ENCODE measurements at places on chromosomes 1 and 21.
A peak's percentile ranks its signal among the peaks of the same experiment; 100 is the strongest.

DNA sequence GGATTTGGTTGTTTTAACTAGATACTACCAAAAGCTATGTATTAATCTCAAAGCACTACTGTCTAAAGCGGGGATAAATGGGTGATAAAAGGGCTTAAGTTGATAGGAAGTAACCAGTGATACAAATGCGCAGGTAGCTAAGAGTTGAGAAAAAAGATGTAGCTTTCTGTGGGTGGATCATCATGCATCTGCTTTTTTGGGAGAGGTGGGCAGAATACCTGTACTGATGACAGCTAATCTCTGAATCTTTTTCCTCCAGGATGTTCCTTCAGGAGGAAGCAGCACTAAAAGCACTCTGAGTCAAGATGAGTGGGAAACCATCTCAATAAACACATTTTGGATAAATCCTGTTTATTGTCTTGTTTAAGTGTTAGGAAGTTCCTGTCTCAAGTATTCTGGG lies 1.2 kb downstream of the RPS27 start:
- no peak for DNase-seq

DNA sequence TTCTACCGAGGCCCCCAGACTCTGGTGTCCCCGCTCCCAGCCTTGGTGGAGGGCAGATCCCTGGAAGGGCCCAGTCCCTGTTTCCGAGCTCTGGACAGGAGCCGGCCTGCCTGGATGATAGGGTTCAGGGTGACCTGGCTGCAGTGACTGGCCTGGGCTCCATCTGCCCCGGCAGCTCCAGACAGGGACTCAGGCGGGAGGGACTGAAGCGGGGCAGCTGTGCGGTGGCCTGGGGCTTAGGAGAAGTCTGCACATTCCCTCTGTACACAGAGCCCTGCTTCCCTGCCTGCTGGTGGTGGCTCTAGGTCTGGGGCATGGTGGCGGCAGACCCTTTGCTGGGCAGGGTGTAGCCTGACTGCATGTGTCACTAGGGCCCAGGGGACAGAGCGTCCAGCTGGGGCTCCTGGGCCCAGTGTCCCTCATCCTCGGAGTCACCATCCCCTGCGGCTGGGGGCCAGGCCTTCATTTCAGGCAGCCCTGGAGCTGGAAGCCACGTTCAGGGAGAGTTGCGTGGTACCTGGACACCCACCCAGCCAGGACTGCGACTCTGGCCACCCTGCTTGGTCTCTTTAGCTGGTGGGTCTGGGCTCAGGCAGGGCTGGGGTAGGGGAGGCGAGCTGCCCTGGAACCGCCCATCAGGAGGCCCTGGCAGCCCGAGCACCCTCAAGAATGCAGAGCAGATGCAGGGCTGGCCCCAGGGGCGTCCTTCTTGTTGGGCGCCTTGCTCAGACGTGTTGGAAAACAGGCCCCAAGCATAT lies 9.6 kb downstream of the ARHGEF16 start:
- no peak for DNase-seq

- DNase-seq, result no peak
Observed at GRCh38 chr1:53477651-53478501, 18.7 kb downstream of the DMRTB1 start.

GRCh38 chr1:76105372-76105771 lies 30.8 kb downstream of the ST6GALNAC3 start:
- DNase-seq, result no peak

GRCh38 chr1:240719953-240720700 lies 108.2 kb upstream of the GREM2 start:
- DNase-seq, result no peak

GRCh38 chr1:166166329-166166697 lies 488 bp downstream of the FAM78B start:
- DNase-seq, result no peak

DNA sequence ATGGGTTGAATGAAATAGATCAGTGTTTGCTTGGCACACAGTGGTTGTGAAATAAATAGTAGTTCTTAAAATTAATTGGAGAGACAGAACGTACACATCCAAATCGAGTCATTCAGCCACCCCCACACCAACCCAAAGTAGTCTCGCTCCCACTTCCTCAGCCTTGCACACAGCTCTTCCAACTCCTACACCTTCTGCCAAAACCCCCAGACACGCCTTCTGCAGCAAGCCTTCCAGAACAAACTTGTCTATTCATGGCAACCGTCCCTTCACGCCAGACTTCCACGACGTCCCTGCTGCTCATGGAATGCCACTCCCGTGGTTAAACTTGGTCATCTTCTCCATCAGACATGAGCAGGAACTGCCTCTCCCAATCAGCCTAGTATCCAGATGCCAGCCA lies 37.5 kb upstream of the RD3 start:
- DNase-seq, result no peak

DNA sequence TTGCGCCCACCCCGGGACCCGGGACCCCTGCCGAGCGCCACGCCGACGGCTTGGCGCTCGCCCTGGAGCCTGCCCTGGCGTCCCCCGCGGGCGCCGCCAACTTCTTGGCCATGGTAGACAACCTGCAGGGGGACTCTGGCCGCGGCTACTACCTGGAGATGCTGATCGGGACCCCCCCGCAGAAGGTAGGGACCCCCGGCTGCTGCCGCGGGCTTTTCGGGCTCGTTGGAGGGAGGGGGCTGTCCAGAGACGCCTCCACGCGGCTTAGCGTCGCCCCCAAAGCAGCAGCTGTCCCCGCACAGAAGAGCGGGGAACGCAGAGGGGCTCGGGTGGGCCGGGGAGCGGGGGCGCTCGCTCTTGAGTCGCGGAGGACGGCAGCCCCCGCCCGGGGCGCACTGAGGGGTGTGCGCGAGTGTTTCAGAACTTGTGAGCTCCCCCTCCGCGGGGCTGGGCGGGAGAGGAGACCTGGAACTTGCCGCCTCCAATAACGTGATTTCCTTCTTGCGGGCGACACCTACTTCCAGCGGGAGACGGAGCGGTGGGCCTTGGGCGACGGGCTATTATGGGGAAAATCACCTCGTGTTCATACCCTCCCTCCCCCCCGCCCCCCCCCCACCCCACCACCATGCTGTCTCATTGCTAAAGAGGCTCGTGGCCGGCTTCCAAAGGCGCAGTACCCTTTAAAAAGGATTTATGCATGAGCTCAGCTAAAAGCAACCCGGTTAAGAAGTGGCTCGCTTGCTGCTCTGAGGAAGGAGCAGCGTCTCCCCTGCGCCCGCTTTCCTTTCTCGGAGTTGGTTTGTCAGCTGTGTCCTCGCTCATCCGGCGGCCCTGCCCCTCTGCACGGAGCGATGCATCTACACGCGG lies 664 bp downstream of the BACE2 start:
- no peak for DNase-seq

- peak; percentile 72 for DNase-seq
Observed at GRCh38 chr1:27858072-27858948, 14.0 kb upstream of the THEMIS2 start.

GRCh38 chr1:91680556-91681155 lies 180.0 kb downstream of the CDC7 start:
- no peak for DNase-seq

GRCh38 chr1:235649368-235650163 lies at the start of gene GNG4:
Gene GNG4, minus strand, starts transcription at chr1:235649784. Its CDS starts 65,946 bp downstream, at chr1:235583838.
- no peak for DNase-seq

DNA sequence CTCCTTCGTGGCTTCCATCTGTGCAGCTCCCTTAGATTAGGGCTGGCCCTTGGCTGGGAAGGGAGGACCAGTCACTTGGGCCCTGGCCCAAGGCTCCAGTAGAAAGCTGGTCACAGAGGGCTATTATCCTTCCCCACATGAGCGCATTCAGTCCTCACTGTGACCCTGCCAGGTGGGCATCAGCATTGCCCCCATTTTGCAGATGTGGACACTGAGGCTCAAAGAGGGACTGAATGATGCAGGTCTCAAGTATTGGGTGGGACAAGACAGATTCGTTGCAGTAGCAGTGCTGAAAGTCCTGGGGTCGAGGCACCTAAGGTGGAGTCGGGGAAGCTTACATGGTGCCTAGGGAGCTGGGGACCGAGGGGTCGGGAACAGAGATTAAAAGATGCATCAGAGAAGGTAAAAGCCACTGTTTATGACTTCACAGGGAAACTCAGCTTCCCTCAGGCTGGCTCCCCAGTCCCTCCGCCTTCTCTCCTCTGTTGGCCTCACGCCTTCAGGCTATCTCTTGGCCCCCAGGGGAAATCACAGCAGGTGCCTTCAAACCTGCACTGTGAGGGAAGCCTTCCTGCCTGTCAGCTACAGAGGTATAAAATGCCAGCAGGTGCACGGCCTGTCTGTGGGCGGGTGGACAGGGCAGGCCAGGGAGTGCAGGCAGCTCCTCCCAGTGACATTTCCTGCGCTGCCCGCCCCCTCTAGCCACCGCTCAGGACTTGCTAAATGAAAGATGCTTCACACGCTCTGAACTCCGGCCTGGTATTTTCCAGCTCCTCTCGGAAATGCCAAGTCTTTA lies 178.4 kb downstream of the GRIK3 start:
- no peak for DNase-seq

DNA sequence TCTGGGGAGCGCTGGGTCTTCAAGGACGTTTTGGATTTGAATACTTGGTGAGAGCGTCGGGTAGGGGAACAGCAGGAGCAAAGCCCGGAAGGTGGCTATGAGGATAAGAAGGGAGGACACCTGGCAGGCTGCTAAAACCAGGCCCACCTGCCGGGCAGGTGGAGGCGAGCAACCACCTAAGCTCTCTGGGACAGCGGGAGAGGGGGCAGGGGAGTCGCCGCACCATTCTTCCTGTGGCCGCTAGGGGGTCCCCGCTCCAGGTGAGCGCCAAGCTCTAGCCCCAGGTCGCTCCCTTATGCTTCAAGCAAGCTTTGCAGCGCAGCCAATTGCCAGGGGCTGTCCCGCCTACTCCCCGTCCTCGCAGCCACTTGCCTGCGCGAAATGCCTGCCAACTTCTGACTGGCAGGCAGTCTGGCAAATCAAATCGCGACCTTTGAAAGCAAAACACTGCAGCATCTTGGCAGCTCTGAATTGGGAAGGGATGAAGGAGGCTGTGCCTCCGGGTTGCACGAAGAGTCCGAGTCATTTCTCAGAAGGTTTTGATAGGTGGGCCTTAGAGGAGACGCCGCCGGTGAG lies at the start of gene NIPAL3:
TSS of gene NIPAL3 (plus strand) at position 469 of the 576 bp plus-strand sequence. CDS start 3,746 bp downstream, outside the sequence.
- peak; percentile 97 for DNase-seq

DNA sequence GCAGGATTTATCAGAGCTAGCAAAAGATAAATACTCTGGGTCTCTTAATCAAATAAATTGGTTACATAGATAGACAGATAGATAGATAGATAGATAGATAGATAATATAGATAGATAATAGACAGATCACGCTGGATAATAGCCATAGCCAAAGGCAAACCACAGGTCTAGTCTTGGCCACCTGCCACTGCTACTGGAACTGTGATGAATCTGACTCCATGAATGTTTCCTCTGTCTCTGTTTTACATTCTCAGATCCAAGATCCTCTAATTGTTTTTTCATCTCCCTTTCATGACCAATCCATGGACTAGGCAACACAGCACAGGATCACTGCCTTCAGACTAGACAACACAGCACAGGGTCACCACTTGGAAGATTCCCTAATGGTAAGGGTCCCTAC lies 444.7 kb upstream of the NFIA start:
- DNase-seq, result no peak

- DNase-seq, result no peak
Observed at GRCh38 chr1:88612773-88613172, 71.3 kb upstream of the PKN2 start.

DNA sequence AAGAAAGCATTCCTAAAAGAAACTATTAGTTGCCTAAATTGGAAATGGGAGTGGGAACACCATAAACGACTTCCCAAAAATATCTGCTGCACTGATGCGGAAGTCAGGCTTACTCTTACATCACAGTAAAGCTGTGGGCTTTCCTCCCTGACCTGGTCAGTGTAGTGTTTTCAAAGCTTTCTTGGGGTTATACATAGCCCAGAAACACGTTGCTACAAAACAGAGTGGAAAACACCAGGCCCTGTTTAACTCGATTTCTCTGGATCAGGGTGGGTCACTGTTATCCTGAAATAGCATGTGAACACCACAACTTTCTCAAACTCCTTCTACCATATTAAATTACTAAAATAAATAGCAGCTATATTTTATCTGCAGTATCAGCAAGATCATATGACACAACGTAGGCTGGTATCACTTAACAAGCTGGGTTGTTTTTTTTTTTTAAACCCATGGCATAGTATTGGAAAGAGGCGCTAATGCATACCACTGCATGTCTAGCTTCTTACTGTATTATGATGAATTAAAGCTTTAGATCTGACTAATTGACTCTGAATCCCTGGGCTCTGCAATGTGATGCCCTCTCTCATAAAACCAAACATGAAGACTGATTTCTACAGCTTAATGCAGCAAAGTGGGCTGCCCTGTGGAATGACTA lies 184.6 kb downstream of the TGFB2 start:
- DNase-seq, result no peak

- no peak for DNase-seq
Observed at GRCh38 chr1:14320518-14320917, 278.0 kb upstream of the KAZN start.

- no peak for DNase-seq
Observed at GRCh38 chr1:64242895-64243756, 39.7 kb downstream of the UBE2U start.

GRCh38 chr1:20931930-20932436 lies 144.9 kb upstream of the HP1BP3 start:
- DNase-seq, result no peak

DNA sequence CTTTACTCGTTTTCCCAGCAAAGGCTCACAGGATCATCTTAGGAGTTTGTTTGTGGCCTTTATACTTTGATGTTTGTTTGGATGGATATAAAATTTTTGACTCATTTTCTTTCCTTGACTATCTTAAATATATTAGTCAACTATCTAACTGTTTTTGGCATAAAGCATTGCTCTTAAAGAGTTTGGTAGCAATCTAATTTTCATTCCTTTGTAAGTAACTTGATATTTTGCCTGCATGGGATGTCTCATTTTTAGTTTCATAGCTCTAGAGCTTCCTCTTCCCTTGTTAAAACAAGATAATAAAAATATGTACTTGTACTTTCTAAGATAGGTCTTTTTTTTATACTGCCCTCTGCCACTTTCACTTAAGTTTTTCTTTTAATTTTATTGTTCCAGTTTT lies 161.9 kb downstream of the MAGI3 start:
- no peak for DNase-seq

- no peak for DNase-seq
Observed at GRCh38 chr21:36193200-36193599, 36.6 kb downstream of the DOP1B start.

DNA sequence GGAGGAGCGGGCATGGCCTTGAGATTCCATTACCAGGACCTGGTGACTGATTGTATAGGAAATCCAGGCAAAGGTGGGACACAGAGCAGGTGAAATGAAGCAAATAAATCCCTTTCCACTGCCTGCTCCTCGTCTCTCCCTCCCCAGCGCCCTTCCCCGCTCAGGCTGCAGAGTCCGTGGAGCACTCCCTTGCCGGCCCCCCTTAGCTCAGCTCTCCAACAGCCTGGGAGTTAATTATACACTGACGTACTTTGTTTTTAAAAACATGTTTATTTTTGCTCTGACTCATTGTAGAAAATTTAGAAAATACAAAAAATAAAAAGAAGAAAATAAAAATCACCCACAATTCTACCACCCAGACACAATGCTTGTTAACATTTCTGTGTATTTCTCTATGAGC lies 61.7 kb downstream of the LGR6 start:
- no peak for DNase-seq

- DNase-seq, result no peak
Observed at GRCh38 chr1:235597867-235598553, 51.6 kb downstream of the GNG4 start.

All from T-helper 1 cell (primary cell).